ENCODE measurements at places on chromosomes 11 and 22.
A peak's percentile ranks its signal among the peaks of the same experiment; 100 is the strongest.

DNA sequence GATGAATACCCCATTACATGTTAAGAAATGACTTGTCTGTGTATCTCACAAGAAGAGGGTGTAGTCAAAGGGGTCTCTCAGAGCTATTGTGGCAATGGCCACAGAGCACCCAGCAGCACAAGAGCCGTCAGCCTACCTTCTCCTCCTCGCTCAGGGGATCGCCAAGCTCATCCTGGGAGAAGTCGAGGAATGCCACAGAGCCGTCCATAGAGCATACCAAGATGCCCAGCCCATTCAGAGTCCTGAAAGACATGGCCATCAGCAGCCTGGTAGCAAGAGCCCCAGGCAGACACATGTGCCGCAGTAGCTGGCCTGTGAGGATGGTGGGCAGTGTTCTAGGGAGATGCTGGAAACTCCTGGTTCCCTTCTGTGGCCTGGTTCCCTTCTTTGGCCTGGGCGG is 44.0 kb downstream of the HIRA start:
- no peak for DNase-seq

DNA sequence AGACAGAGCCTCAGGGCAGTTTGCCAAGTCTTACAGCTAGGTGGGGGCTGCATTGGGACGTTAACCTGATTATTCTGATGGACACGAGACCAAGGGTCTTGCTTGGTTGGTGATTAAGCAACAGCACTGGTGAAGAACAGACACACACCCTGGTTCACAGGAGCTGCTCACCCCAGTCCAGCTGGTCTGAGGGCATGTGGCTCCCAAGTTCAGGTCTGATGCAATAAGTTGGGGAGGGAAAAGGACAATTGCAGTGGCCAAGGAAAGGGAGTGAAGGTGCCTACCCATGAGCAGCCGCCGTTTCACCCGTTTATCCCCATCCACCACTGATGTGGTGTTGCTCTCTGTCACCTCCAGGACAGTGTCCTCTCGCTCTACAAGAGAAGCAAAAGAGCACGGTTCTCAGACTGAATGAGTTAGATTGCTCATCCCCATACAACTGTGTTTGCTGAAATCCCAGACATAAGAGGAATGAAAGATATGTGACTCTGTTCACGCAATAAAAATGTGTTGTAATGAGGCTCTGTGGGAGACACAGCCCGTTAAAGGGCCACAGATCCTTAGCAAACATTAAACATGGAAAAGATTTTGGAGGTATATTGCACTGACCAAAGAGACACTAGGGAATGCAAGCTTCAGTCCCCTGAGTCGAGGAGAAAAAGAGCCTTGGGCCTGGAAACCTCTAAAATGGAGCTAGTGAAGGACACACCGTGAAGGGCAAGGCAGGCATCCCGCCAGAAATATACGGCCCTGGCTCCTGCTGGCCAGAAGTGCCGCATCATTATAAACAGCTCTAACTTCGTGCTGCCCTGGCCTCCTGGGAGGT is 25.6 kb downstream of the SCUBE2 start:
- DNase-seq: no peak

GRCh38 chr22:48746789-48747425 is 1080.8 kb downstream of the BRD1 start:
- no peak for DNase-seq

GRCh38 chr11:69229511-69229910 is 64.4 kb upstream of the MYEOV start:
- DNase-seq: no peak

DNA sequence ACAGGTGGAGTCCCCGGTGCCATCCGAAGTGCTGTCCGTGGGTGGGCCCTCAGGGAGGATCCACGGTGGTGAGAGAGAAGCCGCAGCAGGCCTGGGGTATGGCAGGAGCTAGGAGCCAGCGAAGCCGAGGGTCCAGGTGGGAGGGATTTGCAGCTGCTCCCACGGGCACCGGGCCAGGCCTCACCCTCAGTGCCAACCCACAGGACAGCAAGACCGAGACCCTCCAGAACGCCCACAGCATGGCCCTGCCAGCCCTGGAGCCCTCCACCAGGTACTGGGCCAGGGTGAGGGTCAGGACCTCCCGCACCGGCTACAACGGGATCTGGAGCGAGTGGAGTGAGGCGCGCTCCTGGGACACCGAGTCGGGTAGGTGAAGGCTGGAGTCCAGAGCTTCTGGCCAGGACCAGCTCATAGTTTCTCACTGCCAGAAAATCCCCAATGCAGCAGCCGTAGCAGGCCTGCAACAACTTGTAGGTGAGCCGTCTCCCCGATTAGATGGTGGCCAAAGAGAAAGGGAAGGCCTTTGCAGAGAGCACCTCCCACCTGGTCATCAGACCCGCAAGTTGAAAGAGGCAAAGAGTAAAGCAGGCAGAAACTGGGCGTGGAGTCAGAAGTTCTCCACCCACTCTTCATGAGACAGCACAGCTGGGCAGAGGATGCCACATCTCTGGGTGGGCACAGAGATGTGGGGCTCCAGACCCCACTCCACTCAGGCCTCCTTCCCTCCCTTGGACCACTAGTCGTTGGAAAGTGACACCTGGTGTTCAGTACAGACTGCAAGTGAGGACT is 20.4 kb downstream of the CSF2RB start:
- DNase-seq: no peak

DNA sequence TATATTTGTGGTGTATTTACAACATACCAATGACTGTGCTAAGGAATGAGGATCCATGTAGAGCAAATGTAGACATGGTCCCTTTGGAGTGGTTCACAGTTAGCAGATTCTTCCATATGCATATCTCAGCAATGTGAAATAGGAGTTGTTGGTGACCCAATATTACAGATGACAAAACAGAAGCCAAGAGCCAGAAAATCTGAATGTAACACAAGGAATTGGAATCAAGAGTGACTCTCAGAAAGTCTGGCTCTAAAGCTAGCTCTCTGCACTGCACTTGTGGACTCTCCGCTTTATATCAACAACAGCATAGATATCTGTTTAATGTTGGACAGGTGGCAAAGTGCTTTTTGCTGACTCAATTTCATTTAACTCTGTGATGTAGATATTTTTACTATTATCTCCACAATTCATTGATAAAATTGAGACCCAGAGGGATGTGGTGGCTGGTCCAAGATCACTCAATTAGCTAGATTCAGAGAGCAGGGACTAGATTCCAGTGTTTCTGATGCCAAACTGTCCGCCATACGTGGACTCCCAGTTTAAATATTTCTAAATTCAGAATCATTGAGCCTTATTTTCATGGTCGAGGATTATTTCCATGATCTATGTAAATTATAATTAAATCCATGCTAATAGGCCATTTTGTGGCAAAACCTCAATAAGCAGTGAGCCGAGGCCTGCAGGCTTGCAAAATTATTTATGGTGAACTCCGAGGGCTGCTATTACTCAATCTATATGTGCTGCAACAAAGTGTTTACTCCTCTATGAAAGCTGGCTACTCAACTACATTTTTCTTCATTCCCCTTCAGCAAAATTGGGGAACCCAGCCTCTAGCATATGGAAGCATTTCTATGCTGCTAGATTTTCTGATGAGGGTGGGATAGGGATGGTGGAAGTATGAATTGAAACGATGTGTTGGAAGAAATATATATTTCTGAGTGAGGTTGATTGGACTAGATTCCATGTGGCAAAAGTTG is 21.1 kb upstream of the TENM4 start:
- DNase-seq: no peak

DNA sequence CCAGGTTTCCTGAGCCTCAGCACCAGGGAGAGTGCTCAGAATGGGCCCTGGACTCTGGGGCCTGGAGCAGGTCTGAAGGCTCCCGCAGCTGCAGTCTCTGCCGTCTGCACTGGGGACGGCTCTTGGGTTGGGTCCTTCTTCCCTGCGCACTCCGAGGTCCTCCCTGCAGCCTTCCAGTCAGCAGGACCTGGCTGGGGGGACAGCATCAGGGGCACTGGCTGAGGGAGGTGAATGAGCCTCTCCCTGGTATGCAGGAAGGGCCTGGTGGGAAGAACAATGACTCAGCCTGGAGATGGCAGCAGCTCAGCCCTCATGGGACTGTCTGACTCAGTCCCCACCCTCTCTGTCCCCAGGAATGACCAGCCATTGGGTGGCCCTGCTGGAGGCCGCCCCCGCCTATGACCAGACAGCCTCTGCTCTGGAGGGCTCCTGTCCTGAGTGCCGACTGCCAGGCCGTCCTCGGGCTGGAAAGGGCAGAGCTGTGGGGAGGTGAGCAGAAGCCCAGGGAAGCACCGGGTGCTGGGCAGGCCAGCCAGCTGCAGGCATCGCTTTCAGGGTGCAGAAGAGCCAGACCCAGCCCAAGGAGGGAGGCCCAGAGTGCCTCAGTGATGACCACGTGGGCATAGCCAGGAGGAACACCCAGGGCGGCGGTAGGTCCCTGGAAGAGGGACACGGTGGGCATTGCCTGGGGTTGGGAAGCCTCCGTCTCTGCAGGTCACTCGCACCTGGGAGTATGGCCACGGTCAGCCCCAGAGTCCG is 455.0 kb downstream of the BRD1 start:
- DNase-seq: no peak

- no peak for DNase-seq
Observed at GRCh38 chr11:69167130-69167915, 11.6 kb downstream of the SMIM38 start.

DNA sequence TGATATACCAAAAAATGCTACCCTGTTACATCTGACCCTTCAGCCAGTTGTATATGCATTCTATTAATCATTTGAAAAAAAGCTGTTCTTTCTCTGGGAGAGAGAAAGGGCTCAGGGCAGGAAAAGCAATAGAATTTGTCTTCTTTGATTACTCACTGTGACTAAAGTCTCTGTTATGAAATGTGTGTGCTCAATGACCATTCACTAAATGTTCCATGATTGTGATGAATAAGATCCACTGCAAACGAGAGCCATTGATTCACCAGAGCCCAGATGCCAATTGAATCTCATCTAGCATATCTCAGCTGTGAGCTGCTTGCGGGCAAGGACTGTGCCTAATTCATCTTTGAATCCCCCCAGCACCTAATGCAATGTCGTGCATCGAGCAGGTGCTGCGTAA is 184.3 kb downstream of the OPCML start:
- no peak for DNase-seq

GRCh38 chr11:9760193-9760575 is 96.3 kb downstream of the SWAP70 start:
- no peak for DNase-seq

- DNase-seq: no peak
Observed at GRCh38 chr11:69003301-69003865, 9.7 kb downstream of the MRGPRF start.

DNA sequence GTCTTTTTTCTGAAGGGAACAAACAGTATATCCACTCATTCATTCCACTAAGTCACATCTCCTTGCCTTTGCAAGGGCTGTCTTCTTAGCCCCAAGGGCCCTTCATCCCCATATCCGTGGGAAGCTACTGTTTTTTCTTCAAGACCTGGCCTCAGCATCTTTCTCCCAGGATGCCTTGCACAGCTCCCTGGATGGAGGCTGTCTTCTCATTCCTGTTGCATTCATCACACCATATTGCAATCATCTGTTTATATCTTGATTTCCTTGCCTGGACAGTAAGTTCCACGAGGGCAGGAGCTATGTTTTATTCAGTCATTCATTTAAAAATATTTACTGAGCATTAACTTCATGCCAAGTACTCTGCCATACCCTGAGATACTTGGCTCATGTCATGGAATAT is 29.3 kb upstream of the NECTIN1 start:
- DNase-seq: no peak

GRCh38 chr11:106087815-106088435 is 10.5 kb downstream of the AASDHPPT start:
- peak; percentile 73 for DNase-seq

DNA sequence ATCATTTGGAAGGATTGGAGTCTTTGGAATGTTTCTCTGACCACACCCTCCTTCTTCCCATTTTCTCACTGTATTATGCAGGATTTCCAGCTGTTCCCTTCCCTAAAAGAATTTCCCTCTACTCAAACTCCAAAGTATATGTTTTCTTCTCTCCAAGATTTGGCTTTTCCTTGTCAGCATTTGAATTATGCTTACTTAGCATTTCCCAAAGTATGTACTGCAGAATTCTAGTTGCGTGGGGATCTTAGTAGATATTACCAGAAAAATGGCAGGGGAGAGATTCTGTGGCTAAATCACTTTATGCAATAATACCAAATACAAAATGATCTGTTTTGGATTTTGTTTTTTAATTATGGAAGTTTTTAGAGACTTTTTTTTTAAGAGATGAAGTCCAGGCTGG is 142.3 kb downstream of the OR4C45 start:
- DNase-seq: no peak

- no peak for DNase-seq
Observed at GRCh38 chr22:44524806-44525205, 26.8 kb upstream of the RTL6 start.

- no peak for DNase-seq
Observed at GRCh38 chr22:43399338-43399979, 12.4 kb upstream of the MPPED1 start.

DNA sequence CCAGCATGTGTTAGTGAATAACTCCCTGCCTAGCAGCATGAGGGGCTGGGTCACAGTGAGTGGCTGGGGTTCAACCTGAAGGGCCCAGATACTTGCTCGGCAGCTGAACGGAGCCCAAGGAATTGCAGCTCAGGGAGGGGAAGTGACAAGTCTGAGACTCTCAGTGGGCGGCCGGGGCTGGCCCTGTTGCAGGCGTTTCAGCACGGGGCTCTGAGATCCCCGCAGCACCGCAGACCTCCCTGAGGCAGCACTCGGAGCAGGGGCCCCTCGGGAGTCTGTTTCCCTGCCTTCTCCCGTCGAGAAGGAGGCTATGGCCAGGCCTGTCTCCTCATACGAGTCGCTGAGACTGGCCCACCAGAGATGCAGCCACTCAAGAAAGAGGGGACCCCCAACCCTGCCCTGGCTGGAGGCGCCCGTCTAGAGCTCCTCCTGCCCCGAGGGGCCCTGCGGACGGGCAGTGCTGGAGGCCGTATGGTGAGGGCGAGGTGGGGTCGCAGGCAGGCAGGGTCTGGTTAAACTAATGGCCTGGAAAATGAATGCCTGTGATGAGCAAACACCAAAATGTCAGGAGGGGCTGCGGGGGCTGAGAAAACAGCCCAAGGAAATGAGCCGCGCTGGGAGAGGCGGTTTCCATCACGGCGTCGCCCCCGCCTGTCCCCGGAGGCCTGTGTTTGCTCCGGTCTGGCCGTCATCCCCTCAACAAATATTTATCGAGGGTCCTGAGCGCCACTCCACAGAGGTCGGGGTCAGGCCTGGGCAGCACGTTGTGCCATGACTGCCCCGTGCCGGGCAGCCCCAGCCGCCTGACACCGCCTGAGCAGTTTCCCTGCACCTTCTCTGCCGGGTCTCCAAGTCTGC is 9.3 kb downstream of the TSSC4 start:
- DNase-seq: no peak

GRCh38 chr11:123257370-123257769 is 62.3 kb upstream of the CLMP start:
- DNase-seq: no peak

Measured in Kasumi-1 (cell line).